ENCODE measurements at places on chromosomes 4 and X.

- DNase-seq = no peak
These were observed 32.4 kb downstream of the SPANXN4 start for GRCh38 chrX:143058120-143058519.

GRCh38 chr4:122606364-122607043 is 14.4 kb downstream of the IL21 start:
- no peak for DNase-seq

DNA sequence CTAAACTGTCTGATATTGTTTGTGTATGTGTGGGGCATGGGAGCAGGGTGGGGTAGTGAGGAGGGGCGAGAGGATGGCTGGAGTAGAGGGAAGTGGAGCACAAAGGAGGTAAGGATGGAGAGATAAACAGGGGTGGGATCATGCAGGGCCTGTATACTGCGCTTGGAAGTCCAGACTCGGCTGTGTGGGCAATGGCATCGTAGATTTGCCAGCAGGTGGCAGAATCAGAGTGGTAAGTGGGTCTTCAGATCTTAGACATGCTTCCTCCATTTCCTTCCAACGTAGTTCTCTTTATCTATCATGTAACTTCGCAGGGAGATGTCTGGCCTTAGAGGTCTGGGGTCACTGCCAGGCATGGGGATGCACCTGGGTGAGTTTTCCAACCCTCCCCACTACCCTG is 155.5 kb downstream of the PDGFRA start:
- DNase-seq = no peak

- DNase-seq = no peak
These were observed 209.1 kb downstream of the RELL1 start for GRCh38 chr4:37477126-37477525.

DNA sequence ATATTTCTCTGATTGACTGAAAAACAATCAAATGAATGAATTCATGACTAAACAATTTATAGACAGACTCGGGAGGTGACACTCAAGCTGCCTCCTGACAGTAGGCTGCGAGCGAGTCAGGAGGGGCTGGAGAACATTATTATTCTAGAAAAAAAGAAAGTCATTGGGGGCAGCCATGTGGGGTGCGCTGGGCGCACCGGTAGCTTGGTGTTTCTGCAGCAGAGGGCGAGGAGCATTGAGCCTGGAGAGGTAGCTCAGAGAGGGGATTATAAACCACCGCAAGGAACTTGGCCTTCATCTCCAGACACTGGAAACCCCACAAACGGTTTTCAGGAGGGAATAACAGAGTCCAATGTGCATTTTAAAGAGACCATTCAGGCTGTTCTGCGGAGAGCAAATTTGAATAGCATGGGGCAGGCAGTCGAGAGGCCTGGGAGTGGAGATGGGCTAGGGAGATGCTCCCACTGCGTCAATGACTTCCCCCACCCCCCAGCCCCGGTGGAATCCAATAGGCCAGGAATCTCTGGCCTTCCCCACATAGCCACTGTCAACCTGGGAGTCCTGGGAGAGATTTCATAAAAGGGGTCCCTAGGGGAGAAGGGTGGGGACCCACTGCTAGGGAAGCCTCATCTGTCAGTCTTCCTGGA is 168.3 kb downstream of the BCOR start:
- DNase-seq = no peak

DNA sequence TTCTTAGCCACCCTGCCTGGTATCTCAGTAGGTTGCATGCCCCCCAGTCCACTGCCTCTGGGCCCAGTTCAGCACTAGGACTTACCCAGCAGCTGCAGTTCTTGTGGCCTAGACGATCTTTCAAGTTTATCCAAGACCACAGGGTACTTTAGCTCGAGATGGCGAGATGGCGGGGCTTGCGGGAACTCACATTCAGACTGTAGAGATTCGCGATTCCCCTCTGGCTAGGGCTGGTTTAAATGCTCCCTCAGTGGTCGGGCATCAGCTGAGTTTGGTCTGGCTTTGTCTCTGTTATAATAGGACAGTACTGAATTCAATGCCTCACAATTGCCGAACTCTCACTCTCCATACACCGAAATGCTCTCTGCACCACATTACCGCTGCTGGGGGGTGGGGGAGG is 18.4 kb upstream of the RFC1 start:
- DNase-seq = no peak

- DNase-seq = no peak
These were observed 20.2 kb upstream of the GBA3 start for GRCh38 chr4:22672519-22672918.

DNA sequence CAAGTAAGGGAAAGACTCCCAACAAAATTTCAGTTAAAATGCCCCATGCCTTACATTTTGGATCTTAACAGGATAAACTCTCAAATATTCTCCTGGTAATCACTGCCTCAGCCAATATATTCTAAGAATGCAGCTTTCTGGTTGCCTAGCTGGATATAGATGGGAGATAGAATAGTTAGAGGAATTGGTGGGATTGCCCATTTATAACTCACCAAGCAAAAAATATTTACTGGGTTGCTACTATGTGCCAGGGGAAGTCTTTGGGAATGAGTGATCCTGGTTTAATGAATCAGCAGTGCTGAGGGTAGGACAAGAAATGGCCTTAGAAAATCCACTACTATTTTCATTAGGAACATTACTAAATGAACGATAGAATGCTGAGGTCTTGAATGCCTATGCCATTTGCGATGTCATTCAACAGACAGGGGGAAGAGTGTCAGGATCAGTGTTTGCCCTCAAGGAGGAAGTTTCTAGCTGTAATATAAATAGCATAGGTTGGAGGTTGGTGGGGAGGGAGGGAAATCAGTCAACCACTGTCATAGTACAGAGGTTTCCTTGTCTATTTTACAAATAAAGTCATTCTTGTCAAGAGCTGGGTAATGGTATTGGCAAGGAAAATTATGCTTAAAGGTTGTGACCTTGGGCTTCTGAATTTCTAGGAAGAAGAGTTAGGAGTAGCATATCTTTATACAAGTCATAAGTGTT is 63.5 kb downstream of the ENOPH1 start:
- DNase-seq = no peak

DNA sequence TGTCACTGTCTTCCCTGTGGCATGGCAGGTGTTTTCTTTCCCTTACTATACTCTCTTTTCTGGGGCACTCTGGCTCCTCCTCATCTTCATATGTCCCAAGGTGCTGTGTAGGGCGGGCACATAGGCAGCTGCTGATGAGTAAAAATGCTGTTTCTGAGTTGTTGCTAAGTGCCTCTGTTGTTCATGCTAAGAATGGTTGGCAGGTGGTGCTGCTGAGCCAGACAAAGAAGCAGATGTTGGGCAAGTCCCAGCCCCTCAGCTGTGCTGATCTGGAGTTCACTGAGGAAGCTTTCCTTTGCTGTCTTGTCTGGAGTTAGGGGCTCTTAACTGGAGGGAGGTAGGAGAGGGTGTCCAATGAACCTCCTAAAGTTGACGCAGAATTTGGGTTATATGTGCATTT is 40.6 kb downstream of the HADH start:
- peak; percentile 72 for DNase-seq

DNA sequence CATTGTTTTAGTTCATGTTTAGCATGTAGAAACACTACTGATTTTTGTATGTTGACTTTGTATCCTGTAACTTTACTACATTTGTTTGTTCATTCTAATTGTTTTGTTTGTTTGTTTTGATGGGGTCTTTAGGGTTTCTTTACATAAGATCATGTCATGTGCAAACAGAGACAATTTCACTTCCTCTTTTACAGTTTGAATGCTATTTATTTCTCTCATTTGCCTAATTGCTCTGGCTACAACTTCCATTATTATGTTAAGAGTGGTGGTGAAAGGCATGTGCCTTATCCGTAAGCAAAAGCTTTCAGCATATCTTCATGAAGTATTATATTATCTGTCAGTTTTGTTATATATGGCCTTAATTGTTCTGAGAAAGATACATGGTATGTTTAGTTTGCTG is 571.1 kb downstream of the PCDH7 start:
- no peak for DNase-seq

DNA sequence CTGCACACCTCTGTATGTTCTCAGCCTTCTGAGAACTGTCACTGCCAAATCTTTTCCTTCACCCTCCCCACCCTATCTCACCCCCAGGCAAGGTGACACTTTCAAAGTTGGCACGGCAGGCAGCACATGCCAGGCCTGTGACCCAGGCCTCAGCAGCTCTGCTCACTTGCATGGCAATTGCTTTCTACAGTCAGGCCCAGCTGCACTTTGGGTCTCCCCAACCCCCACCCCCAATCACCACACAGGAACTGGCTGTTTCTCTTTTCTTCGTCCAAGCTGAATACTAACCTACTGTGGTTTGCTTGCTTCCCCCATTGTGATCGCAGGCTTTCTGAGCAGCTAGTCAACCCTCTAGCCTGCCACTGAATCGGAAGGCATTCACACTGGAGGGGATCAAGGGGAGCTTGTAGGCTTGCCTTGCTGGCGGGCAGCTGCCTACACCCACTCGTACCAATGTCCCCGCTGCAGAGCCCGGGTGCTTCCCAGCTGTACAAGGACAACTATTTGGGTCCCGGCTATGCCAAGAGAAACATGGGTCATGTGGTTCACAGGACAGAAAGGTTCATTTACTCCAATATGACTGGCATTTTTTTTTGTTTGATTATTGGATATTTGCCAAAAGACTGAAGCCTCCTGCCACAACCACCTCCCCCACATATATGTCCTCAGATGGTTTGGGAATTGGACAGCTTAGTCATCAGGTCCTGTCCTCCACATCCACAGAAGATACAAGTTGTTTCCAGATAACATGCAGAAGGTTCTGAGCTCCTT is 28.1 kb downstream of the SLC25A43 start:
- no peak for DNase-seq

DNA sequence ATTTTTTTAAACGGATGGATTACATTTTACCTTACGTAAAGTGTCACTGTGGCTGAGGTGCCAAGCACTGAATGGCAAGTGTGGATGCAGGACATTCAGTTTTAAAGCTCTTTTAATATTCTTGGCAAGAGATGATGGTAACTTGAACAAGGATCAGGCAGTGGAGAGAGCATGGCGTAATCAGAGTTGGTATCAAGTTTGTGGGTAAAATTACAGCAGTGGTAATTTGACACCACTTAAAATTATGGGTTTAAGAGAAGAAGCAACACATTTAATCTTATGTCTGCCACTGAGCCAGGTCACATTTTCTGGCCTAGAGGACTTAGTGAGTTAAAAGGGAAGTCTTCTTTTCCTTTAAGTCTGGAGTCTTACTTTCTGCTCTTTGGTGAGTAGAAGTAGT is 100.5 kb downstream of the NAA11 start:
- DNase-seq = no peak

- DNase-seq = no peak
These were observed 147.1 kb downstream of the NAA11 start for GRCh38 chr4:79178760-79179159.

- DNase-seq = no peak
These were observed 53.9 kb upstream of the ADRA2C start for GRCh38 chr4:3712112-3712805.

DNA sequence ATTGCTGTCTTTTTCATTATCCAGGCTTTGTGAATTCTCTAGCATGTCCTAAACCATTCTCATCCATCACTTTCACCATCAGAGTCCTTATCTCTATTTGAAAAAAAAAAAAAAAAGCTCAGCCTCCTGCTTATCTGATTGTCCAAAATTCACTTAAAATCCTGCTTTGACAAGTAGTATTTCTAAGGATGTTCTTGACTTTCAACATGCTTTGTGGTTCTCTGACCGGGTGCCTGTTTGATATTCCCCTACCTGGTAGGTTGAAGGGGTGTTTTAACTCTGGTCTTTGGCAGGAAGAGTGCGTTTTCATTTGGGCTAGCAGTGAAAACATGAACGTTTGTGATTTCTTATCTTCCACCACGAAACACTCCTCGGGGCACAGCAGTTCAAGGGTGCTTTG is 17.3 kb upstream of the BBS12 start:
- DNase-seq = no peak

- DNase-seq = no peak
These were observed 355.2 kb upstream of the FAM241A start for GRCh38 chr4:111789901-111790640.

DNA sequence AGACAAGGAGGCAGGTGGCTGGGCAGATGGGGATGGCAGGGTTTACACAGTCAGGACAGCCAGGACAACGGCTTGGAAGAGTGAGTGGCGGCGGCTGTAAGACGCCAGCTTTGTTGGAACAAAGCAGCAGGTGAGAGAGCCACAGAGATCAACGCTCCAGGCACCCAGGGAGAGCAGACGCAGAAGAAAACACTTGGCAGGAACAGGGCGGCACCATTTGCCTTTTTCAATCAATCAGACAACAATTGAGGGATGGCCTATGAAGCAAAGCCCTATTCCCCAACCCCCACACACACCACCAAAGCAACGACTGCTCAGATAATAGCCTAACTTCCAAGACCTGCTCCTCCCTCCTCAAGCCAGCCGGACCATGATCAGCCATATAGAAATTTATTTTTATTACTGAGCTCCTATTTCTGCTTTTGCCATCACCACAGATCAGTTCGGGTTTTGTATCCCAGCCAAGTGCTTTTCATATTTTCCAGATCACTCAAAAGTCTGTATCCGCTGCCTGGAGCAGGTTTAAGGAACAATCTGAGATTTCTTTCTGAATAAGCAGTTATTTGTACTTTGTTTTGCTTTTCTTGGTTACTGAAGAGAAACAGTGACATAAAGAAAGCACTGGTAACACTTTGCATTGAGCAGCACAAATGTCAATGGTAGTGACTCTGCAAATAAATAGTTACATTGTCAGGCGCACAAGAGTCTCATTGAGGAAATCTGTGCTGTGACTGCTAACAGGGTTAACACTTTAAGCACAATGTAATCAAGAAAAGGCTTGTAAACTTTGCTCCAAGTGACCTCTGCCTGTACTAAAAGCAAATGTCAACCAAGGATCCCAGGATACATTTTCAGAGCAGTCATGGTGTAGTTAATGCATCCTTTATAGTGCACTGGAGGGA is 81.8 kb upstream of the RBPJ start:
- no peak for DNase-seq

GRCh38 chr4:2886622-2887021 is 43.0 kb downstream of the ADD1 start:
- no peak for DNase-seq

- DNase-seq = no peak
These were observed 317.4 kb downstream of the STIM2 start for GRCh38 chr4:27178061-27178460.

DNA sequence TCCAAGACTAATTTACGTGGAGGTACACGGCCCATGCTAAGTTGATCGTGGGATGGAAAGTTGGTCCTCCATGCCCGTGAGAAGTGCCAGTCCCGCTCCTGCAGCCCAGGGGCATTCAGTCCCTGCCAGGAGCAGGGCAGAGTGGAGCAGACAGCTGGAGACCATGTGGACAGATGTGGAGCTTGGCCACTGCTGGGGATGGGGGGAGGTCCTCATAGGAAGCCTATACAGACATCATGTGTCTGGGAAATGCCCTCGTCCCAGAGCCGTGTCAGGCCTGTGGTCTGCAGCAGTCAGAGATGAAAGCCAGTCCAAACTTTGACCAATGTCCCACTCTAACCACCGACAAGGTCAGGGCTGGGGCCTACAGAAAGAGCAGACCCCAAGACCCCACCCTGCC is 118.4 kb downstream of the CPZ start:
- DNase-seq = no peak

DNA sequence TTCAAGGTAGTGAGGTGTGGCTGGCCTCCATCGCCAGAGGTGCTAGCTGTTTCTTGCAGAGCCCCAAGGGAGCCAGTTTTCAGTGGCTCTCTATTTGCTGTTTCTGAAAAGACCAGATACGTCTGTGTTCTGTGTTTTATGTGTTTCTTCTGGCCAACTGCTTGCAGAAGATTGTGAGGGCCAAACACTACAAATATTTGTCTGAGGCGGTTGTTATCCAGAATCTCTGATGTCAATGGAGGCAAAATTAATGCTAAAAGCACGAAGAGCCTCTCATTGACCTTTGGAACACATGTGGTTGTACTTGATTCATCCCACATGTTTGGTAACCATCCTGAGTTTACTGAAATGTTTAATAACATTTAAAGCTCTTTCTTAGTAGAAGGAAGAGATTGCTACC is 113.9 kb downstream of the CT47B1 start:
- DNase-seq = no peak

Data from CD4-positive, alpha-beta T cell treated with Interleukin-4 for 4 hours (primary cell).